Left renal cortex interstitium (tissue), 4 donors: ENCODE measurements at places on chromosomes 4 and X. TPM values are rescaled to one million over a fixed set of nuclear protein-coding genes. Genes with fewer than 3 reads are reported as not detected.
A peak's percentile ranks its signal among the peaks of the same experiment; 100 is the strongest.

DNA sequence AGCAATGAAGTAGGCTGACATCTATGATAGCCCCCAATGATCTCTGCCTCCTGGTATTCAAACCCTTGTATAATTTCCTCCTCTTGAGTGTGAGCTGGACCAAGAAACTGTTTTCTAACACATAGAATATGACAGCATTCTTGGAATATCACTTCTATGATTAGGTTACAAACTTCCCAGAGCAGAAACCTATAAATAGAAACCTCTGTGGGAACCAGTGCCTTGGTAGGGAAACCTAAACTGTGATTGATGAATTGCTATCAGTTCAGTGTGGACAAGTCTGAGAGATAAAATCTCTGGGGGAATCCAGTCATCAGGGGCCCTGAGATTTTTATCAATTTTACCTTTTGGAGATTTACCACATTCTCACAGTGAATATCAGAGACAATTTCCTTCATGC is 756.5 kb upstream of the AGA start:
- DNase-seq = no peak

- DNase-seq = no peak
These were observed 241.4 kb upstream of the PGRMC2 start for GRCh38 chr4:128528793-128529553.

The FABP2 gene
- polyA plus RNA-seq = 0.70 TPM

DNA sequence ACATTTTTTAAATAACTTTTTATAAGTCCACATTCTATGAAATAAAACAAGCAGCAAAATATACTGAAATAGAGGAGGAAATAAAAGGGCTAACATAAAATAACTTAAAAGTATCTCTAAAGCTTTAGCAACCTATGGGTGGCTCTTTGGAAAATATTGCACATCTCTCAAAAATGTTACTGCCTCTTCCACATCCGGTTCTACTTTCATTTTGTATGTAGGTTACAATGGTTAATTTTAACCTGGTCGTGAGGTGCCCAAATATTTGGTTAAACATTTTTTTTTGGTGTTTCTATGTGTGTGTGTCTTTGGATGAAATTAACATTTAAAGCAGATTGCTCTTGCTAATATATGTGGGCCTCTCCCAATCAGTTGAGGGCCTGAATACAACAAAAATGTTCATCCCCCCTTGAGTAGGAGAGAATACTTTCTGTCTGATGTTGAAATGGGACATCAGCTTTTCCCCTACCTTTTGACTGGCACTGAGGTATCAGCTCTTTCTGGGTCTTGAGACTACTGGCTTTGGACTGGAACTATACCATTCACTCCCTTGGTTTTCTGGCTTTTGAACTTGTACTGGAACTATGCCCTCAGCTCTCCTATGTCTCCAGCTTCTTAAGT is 353.0 kb downstream of the ADAM29 start:
- DNase-seq = no peak

The TMEM31 gene
- 1.3 TPM for polyA plus RNA-seq

- peak; percentile 21 for DNase-seq
These were observed 13.3 kb upstream of the PITX2 start for GRCh38 chr4:110636171-110636679.

The SPANXB1 gene
- not detected for polyA plus RNA-seq

DNA sequence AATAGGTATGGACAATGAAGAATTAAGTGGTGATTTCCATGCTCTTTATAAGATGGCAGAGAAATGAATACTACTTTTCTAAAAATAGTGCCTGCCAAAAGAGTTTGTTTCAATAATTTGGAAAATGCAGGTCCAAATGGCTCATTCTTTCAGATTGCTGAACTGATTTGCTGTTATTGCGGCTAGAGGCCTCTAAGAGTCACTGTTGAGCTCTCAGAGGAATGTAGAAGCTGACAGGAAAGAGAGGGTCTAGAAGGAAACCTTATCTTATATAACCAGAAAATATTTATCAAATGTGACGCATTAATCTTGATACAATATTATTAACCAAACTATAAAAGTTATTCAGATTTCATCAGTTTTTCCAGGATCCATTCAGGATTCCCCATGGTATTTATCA is 65.7 kb upstream of the PAGE1 start:
- no peak for DNase-seq

The BEX1 gene
- 68.1 TPM for polyA plus RNA-seq

DNA sequence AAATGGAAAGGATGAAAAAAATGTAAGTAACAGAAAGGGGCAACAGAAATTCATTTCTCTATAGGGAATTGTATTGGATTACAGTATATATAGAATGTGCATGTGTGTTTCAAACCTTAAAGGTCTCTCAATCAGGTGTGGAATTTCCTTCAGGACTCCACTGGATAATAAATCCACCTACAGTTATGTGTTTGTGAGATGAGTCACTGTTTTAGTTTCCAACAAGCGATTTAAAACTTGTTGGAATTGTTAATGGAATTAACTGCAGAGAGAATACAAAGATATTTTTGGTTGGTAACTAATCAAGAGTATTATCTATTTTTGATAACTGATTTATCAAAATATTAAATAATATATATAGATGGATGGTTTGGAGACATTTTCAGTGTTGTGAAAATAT is 32.8 kb downstream of the CEP44 start:
- no peak for DNase-seq

The DUX4 gene
- 0.25 TPM for polyA plus RNA-seq

GRCh38 chrX:72317139-72317538 is 11.4 kb upstream of the CITED1 start:
- no peak for DNase-seq

The TRAM1L1 gene
- 13.3 TPM for polyA plus RNA-seq

DNA sequence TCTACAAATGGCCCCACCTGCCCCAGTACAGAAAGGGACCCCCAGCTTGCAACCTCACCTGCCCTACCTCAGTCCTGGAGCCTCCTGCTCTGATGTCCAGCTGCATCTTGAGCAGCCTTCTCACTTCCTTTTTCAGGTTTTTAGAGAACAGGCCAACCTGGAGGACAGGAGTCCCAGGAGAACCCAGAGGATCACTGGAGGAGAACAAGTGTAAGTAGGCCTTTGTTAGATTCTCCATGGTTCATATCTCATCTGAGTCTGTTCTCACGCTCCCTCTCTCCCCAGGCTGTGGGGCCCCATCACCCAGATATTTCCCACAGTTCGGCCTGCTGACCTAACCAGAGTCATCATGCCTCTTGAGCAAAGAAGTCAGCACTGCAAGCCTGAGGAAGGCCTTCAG is 3.6 kb downstream of the MAGEA11 start:
- DNase-seq = no peak

DNA sequence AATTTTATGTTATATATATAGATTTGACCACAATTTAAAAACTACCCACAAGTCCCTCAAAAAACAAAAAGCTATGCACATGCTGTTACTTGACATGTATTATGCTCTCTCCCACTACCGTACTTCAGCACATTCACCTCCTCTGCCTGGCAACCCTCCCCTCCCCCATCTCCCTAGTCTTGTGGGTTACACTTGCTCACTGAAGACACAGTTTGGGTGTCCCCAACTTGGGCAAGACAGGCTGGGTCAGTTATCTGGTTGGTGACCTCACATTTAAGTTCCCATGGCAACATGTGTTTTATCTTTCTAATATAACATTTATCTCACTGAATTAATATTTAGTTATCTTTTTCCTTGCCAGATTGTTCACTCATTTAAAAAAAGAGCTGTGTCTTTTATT is 32.7 kb downstream of the SEC24D start:
- no peak for DNase-seq

DNA sequence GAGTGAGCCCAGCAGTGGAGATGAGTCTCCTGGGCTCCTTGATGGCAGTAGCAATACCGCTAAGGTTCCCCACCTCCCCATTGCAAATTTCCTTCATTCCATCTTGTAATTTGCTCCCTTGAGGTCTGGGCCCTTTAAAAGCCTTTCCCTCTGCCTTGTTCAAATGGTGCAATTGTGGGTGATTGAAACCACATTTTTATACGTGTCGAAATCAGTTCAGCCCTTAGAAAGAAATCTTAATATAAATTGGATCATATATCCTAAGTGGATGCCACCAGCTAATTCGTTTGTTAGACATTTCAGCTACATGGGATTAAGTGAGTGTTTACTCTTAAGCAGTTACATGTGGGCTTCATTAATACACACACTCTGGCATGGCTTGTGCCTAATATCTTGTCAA is 68.6 kb downstream of the NHS start:
- DNase-seq = no peak

The MEPE gene
- not detected for polyA plus RNA-seq

GRCh38 chr4:163263606-163264005 is 68.8 kb downstream of the NPY1R start:
- no peak for DNase-seq

DNA sequence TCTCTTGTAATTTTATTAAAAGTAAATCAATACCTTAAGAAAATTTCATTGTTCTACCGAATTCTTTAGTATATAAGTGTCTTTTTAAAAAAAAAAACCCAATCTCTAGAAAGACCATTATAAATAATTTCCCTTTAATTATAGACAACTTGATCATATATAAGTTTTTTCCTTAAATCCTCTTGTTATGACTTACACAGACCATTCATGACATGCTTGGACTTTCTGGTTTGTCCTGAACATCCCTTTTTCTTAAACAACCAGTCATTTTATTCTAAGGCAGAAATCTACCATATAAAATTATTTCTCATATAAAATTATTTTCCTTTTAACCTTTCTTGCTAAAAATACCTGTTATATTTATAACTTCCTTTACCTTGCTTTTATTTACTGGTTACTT is 15.4 kb upstream of the FHDC1 start:
- no peak for DNase-seq
